ENCODE measurements at places on chromosomes 1 and 21.

DNA sequence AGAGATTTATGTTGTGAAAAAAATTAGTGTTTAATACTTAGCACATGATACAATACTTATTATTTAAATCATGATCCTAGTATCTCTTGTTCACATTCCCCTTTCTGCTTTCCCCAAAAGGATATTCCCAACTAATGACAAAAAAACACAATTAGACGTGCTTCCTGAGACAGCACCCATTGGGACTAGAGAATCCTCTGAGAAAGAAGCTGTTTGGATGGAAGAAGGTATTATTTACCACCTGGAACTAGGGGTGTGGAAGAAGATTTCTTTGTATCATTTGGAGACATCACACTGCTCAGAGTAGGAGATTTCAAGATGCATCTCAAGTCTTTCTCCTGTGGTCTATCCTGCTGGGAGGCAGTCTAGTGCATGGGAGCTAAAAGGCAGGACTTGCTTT, at the start of gene OR10Z1:
TSS of gene OR10Z1 (plus strand) at position 301 of the 400 bp plus-strand sequence. CDS start 1,171 bp downstream, outside the sequence.
- DNase-seq = no peak

GRCh38 chr1:182357171-182357570, 34.4 kb downstream of the GLUL start:
- no peak for DNase-seq

- no peak for DNase-seq
These were observed 104.9 kb upstream of the PLD5 start for GRCh38 chr1:242629396-242629795.

DNA sequence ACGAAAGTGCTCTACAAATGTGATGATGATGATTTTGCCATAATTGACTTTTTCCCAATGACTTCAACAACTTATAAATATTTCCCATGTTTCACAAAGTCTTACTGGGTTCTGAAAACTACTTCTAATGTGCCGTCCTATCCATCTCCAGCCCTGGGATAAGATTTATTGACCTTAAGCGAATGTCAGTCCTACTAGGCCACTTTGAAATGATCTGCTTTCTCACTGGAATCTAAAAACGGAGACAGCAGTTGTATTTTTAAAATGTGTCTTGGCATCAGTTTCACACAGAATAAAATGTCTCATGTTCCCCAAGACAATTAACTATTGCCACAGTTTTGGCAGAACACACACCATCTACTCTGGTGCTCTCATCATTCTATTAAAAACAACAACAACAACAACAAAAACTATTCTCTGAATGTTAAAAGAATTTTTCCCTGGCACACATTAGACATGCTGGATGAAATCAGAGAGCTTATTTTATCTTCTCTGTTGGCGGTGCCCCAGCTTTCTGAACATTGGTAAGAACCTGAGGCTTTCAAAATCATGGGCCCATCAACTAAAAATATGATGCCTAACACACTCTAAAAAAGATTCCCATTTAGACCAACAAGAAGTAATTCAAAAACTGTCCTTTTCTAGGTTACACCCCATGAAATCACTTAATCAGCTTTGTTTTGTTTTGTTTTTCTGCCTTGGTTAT, 23.1 kb upstream of the DNASE2B start:
- DNase-seq = no peak

- DNase-seq = no peak
These were observed 87.8 kb downstream of the HLX start for GRCh38 chr1:220966881-220967611.

GRCh38 chr21:33246506-33246905, 16.8 kb downstream of the IFNAR2 start:
- no peak for DNase-seq

DNA sequence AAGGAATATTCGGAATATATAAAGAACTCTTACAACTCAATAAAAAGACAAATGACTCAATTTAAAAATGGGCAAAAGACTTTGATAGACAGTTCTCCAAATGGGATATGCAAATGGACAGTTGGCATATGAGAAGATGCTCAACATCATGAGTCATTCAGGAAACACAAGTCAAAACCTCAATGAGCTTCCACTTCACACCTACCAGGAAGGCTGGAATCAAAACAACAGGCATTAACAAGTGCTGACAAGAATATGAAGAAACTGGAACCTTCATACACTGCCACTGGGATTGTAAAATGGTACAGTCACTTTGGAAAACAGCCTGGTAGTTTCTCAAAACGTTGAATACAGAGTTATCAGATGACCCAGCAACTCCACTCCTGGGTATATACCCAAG, 17.2 kb downstream of the PGBD5 start:
- DNase-seq = no peak

GRCh38 chr1:186327331-186327730, 47.7 kb downstream of the TPR start:
- no peak for DNase-seq

DNA sequence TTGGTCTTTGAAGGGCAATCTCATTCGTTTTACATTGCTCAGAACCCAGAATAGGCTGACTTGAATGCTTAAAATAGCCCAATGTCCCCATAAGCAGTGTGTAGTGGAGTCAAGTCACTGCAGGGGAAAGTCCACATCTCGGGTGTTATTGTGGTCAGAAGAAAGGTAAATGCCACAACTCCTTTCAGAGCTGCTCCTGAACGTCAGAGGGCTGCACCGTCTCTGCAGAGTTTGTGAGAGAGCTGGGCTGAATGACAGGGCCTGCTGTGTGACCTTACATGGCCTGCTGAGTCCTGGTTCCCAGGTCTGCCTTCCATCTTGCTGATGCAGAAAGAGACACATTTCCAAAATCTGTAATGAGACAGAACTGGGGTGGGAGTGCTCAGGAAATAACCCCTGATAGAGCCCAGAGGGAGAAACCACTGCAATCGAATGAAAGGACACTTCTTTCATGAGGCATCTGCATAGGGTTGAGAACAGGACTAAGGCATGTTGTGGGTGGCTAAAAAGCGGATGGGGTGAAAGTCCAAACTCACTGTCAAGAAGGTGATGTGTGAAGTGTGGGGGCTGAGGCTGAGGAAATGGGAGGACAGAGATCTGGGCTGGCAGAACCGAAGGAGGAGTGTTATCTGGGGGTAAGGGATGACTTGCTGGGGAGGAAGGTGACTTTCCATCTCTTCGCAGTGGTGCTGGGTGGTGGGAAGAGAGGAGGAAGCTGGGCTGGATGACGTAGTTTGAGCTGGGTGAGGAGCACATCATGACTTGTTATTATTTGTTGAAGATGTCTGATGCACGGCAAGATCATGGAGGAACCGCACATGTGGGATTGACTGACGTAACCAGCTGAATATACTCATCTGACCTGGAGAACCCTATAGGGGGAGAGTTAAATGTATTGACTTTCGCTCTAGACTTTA, 33.7 kb downstream of the XCL2 start:
- no peak for DNase-seq

DNA sequence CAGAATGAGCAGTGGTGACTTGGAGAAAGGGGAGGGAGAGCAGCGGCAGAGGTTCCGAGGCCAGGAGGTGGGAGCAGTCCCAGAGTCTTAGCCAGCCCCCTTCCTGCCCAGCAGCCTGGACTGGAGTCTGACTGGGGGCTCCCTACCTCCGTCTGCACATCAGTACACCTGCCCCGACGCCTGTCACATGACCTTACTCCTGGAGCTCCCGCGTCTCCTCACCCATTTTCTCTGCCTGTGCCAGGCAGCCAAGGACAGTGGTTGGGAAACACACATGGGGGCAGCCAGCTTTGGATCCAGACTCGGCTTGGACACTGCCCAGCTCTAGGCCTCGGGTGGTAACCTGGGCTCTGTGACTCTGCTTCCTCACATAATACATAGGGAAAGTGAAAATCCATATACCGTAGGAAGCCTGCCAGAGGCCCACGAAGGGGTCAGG, 16.9 kb downstream of the ACTRT2 start:
- no peak for DNase-seq

DNA sequence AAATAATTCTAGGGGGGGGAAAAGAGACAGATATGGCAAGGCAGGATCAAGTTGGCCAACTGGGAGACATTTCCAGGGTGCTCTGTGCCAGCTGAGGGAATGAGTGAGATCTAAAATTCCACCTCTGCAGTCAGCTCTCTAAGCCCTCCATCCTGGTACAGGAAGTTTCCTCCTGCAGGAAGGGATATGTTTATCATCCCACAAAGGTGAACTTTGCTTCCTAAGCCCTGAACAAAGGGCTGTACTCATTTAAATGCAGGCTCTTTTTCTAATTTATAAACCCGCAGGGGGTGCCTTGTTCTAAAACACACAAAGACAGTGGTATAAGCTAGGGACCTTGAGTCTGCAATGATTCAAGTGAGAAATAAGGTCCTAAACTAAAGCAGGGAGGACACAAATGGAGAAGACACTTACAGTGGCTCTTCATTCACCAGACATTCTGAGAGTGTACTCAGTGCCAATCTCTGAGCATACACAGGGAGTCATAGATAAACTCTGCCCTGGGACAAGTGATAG, 3.6 kb upstream of the TNFSF4 start:
- no peak for DNase-seq

- no peak for DNase-seq
These were observed 1237.4 kb upstream of the TMPRSS15 start for GRCh38 chr21:19640964-19641363.

DNA sequence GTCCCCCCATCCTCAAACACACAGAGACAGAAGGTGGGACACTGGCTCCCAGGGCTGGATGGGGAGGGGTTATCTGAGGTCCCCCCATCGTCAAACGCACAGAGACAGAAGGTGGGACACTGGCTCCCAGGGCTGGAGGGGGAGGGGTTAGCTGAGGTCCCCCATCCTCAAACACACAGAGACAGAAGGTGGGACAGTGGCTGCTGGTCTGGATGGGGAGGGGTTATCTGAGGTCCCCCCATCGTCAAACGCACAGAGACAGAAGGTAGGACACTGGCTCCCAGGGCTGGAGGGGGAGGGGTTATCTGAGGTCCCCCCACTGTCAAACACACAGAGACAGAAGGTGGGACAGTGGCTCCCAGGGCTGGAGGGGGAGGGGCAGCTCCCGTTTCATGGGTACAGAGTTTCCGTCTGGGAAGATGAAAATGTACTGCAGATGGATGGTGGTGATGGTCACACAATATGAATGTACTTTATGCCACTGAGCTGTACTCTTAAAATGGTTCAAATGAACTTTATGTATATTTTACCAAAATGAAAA, 69.2 kb downstream of the SCCPDH start:
- no peak for DNase-seq

DNA sequence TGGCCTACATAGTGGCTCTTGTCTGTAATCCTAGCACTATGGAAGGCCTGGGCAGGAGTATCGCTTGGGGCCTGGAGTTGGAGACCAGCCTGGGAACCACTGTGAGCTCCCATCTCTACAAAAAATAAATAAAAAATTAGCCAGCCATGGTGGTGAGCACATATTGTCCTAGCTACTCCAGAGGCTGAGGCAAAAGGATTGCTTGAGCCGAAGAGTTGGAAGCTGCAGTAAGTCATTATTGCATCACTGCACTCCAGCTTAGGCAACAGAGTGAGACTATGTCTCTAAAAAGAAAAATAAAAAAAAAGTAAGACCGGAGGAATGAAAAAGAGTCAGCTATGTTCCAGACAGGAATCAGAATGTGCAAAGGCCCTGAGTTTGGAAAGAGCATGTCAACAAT, 115.3 kb downstream of the CYYR1 start:
- DNase-seq = no peak

DNA sequence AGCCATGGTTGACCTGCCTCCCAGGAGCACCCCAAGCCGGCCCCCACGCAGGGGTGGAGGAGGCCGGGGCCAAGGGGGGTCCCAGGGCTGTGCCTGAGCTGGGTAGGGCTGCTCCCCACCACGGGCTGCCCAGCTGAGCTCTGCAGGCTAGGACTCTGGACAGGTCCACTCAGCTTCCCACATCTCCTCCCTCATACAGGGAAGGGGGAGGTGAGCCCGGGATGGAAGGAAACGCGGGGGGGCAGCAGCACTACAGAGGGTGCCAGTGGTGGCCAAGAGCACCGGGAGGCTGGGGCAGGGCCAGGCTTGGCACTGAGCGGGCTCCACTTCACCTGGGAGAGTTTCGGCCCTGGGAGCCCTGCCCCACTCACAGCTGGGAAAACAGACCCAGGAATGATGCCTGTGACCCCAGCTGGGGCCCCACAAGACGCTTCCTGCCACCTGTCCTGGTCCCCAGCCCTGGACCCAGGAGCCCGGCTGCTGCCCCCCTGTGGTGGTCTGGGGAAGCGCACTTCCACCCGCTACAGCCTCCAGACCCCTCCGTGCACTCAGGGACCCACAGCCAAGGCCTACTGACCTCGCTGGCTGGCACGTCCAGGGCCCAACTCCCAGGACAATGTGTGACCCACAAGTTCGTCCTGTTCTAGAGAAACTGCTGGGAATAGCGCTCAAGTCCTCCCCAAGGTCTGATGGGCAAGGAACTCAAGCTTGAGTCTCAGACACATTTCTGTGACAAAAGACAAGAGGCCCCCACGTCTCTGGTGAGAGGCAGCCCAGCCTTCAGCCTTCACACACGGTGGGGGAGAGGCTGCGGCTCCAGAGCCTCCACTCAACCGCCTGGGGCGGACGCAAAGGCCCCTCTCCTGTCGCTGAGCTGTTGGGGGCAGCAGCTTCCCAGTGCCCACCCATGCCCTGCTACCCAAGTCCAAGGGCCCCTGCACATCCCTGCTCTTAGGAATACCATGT, 3.0 kb downstream of the AURKAIP1 start:
- DNase-seq = no peak

DNA sequence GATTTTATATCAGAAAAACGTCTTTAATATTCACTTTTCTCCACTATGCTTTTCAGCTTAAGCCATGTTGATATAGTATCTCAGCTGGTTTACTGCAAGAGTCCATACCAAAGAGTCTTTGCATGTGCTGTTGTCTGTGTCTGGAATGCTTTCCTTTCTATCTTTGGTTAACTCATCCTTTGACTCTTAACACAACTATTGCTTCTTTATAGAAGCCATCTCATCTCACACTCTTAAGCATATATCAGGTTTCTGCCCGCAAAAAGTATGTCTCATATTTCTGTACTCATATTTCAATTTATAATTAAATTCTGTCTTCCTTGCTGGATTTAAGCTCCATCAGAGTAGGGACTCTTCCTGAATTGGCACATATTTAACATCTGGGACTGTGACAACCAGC, 220.9 kb upstream of the KCNK2 start:
- peak; percentile 18 for DNase-seq

- DNase-seq = no peak
These were observed 46.4 kb upstream of the RGS21 start for GRCh38 chr1:192270398-192270797.

GRCh38 chr1:5595531-5596170, 396.6 kb downstream of the NPHP4 start:
- no peak for DNase-seq

- no peak for DNase-seq
These were observed 15.6 kb upstream of the TTC4 start for GRCh38 chr1:54699936-54700525.

- DNase-seq = peak; percentile 45
These were observed 15.0 kb upstream of the MTARC2 start for GRCh38 chr1:220733086-220733601.

- no peak for DNase-seq
These were observed 72.2 kb upstream of the CD34 start for GRCh38 chr1:207983044-207983635.

- no peak for DNase-seq
These were observed 19.3 kb downstream of the PTPN14 start for GRCh38 chr1:214532070-214532469.

DNA sequence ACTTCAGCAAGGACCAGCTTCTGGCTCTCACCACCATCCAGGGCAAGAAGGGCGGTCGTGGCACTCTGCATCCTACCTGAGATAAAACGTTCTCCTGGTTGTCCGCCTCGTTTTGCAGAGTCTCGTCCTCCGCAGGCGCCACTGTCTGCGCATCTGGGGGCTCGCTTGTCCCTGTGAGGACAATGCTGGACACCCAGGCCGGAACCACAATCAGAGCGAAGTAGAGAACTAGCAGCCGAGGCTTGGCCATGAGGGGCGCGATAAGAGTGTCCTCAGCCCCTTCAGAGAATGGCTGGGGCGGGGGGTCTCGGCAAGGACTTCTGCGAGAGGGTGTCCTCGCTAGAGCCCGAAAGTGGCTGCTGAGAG, 505 bp downstream of the OLFML2B start:
- no peak for DNase-seq
